CD14-positive monocyte (primary cell): ENCODE measurements at places on chromosomes 5 and 9.

- no peak for DNase-seq
These were observed 26.8 kb upstream of the DUSP1 start for GRCh38 chr5:172797771-172798191.

GRCh38 chr5:35233121-35233520 is 2.8 kb upstream of the PRLR start:
- no peak for DNase-seq

GRCh38 chr5:149323210-149323609 is 22.1 kb upstream of the GRPEL2 start:
- DNase-seq: no peak

- no peak for DNase-seq
These were observed 470.5 kb downstream of the PLK2 start for GRCh38 chr5:57989378-57989777.

- DNase-seq: no peak
These were observed 6.7 kb downstream of the SLC2A8 start for GRCh38 chr9:127403507-127404192.

DNA sequence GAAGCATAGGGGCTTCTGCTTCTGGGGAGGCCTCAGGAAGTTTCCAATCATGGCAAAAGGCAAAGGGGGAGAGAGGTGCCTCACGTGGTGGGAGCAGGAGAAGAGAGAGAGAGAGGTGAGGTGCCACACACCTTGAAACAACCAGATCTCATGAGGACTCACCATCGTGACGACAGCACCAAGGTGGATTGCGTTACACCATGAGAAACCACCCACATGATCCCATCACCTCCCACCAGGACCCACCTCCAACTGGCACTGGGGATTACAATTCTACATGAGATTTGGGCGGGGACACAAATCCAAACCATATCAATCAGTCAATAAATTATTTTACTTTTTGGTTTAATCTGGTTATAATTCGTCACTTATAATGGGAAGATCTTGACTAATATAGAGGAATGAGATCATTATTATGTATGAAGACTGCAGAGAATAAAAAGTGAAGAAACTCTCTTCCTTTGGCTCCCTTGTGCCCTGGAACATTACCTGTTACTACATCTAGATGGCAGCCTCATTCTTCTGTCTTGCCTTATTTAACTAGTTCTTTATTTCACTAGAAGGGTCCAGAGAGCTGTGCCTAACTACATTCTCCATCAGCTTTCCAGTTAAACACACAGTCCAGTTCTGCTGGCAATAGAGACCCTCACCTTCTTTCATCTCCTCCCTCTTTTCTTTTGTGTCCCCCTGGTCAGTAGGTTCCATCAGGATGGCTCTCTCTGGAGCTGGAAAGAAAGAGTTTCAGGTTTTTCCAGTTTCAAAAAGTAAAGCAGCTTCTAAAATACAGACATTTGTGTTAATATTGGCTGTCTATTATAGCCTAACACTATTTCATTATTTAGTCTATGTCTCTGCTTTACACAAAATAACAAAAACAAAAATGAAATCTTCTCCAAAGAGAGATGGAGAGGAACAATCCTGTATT is 21.7 kb upstream of the SPINK7 start:
- DNase-seq: peak; percentile 2

DNA sequence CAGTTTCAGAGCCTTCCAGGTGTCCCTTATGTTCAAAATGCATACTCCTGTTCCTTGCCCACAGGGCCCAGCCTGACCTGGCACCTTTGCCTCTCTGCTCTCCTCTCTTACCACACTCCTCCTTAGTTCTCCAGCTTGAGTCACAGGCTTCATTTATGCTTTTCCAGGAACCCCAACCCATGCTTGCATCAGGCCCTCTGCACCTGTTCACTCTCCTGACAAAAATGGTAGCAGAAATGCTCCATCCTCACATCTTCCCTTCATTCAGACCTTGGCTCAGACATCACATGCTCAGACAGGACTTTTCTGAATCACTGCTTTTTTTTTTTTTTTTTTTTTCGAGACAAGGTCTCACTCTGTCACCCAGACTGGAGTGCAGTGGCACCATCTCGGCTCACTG is 15.1 kb upstream of the RNF145 start:
- DNase-seq: no peak

DNA sequence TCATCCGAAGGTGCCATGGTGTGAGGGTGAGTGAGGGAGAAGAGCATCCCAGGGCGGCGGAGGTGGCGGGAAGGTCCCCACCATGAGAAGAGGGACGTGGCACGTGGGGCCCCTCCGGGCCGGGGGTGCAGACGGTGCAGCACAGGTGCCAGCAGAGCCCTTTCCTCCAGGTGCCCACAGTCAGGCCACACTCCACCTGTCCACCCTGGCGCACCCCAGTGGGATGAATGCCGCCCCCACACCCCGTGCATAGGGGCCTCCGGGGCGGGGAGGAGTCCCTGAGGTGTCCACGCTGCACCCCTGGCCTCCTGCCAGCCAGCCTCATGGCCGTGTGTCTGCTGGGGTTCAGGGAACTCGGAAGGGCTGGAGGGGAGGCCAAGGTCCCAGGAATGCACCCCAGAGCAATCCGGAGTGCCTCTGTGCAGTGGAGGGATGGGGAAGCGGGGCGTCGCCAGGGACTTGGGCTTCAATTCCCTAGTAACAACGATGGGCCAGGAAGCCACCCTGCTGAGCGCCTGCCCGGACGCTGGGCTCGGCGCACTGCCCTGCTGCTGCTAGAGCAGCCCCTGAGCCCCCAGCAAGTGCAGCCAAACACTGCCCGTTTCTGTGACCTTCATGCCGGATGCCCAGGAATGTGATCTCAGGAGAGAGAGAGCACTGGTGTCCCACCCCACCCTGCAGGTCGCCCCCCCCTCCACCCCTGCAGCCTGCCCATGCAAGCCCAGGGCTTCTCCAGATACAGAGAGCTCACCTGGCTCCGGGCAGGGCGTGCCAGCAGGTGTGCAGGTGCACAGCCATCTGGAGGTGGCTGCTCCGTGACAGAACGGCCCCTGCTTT is 8.8 kb upstream of the NACC2 start:
- DNase-seq: no peak

- no peak for DNase-seq
These were observed 33.3 kb downstream of the TAS2R1 start for GRCh38 chr5:9596824-9597223.

DNA sequence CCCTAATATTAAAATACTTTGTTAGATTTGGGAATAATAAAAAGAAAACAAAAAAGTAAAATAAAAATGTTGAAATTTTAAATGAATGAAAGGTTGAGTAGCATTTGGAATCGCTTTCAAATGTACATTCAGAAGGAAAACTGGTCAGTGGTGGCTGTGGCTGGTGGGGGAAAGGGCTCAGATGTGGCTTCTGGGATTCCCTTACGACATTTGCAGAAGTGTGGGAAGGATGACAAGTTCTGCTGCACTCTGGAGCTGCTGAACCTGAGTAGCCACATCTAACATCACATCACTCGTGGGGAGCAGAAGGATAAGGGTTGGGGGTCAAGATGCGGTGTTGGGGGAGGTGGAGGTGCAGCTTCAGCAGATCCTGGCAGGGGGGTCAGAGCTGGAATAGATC is 25.6 kb upstream of the CAST start:
- DNase-seq: no peak

GRCh38 chr9:88090151-88090581 is 48.1 kb downstream of the SPATA31C2 start:
- no peak for DNase-seq

- no peak for DNase-seq
These were observed 26.9 kb downstream of the PRLR start for GRCh38 chr5:35203403-35203802.

DNA sequence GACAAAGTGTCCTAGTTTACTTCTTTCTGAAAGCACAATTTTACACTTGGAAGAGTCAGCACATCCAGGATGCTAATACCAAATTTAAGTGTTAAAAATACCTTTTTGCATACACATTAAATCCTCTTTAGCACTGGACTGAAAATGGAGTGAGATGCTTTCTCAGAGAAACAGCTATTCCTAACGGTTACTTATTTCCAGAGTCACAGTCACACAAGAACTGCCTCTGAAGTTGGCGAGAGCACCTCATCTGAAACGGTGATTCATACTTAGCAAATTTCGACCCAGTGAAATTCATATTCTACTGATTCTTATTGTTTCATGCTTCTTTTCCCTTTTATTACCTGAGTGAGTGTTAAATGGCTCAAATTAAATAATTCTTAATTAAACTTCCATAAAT is 12.2 kb downstream of the CDH18 start:
- DNase-seq: no peak

DNA sequence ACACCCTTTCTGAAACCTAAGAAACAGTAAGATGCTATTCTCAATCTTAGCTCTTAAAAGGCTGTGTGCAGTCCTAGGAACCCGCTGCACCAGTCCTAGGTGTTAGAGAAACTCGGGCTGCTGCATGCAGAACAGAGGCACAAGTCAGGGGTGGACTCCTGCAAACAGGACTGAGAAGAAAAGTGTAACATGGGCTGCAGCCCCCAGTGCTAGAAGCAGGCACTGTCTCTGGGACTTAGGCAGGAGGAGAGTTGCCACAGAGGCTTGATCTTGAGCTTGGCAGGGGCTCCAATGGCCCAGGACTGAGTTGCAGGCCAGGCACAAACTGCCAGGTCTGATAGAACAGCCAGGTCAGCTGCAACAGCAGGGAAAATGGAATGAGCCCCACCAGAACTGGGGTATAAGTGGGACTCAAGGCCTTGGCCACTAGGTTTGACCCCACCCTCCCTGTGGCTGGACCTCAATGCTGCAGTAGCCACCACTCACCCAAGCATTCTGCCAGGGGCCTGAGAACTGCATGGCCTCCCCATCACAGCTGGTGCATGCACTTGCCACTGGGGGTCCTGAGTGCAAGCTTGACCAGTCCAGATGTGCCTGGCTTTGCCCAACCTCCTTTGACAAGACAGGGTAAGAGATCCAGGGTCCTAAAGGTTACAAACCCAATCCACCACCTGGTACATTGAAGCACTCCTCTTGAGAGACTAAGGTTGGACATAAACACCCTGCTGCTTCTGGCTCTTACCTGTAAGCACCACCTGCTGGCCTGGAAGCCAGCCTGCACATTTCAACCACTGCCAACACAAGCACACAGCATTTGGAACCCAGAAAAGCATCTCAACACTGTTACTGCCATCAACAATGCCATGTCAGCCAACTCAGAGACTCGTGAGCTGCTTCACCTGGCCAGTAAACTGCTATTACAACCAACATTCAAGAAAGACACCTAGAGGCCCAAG is 103.3 kb downstream of the FBXL17 start:
- DNase-seq: peak; percentile 2

DNA sequence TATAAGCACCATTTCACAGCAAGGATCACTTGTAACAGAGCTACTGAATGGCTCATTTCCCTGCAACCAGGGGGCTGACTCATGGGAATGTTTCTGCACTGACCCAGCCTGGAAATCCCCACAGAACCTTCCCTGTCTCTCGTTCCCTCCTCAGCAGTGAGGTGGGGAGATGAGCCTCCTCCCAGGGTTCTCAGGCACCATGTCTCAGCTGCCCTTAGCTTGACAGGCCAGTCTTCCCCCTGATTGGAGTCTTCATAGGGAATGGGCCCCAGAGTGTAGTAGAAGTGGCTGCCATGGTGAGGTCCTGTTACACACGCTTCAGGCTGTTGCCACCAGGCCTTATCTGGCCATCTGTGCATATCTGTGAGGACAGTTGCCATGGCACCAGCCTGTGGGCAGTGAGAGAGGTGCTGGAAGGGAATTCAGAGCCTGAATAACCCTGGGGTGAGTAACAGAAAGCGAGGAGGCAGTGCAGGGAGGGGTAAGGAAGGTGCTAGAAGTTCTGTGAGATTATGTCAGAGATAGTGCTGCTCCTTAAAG is 324.4 kb downstream of the ENC1 start:
- peak; percentile 17 for DNase-seq

- no peak for DNase-seq
These were observed 477.8 kb downstream of the SPATA31A7 start for GRCh38 chr9:61667559-61668121.

GRCh38 chr9:14652729-14653377 is 40.4 kb downstream of the ZDHHC21 start:
- DNase-seq: no peak

- peak; percentile 65 for DNase-seq
These were observed 56.4 kb upstream of the GOLPH3 start for GRCh38 chr5:32230356-32231099.

DNA sequence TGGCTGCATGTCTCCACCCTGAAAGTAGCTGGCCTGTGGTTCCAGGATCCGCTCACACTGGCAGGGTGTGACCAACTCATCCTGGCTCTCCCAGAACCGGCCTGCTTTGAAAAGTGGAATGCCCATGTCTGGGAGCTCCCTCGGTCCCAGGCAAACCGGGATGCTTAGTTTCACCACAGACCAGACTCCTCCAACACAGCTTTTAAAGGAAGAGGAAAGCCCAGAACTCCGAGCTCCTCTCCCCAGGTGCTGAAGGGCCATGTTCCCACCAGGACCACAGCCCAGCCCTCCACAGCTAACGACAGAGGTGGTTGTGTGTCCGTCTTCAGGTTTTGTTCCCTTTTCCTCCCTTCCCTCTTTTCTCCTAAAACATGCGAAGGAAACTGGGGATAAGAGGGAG is 38.0 kb downstream of the GTF3C4 start:
- DNase-seq: no peak

DNA sequence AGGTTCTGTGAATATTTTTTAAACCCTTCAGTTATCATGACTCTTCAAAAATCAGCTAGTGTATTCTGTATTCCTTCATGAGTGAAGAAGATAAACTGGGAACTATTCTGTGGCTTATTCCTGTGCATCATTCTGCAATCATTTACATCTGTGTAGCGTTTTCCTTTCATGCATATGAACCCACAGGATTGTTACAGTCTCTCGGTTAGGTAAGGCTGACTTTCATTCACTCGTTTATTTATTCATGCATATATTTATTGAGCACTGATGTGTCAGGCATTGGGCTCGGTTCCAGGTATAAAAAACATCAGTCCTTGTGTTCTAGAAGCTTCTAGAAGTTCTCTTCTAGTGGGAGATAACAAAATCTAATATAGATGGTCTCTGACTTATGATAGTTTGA is 318.4 kb downstream of the MAN2A1 start:
- no peak for DNase-seq

DNA sequence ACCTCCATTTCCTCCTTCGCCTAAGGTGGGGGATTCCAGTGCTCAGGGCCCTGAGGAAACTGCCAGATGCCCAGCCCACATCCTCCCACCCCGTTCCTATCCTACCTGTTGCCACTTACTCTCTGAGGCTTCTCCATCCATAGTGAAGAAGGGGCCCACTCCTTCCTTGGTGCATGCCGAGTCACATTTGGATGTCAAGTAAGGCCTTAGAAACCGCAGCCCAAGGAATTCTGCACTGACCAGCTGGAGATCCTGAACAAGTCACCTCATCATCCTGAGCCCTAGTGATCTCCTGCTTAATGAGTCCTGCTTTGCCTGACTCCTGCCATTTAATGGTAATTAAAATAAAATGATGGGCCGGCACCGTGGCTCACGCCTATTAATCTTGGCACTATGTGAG is 6.7 kb upstream of the TNIP1 start:
- DNase-seq: no peak

DNA sequence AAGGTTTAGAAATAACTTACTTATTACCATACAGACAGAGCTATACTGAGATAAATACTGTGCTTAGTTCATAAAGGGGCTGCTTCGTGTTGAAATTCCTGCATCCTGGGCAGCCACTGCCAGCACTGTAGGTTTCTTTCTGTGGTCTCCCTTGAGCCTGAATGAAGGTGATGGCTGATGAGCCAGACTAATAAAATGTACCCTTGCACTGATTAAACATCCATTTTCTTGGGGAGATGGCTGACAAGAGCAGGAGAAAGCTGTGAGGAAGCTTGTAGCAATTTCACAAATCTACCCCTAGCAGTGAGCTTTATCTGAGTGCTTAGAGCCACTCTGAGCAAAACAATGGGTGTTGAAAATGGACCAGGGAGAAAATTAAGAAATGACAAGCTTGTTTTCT is 23.3 kb upstream of the ZSWIM6 start:
- no peak for DNase-seq

- no peak for DNase-seq
These were observed 334.0 kb downstream of the ASTN2 start for GRCh38 chr9:117080765-117081390.
